Pancreas (tissue), 10 donors: ENCODE measurements at places on chromosomes 7 and 10.

DNA sequence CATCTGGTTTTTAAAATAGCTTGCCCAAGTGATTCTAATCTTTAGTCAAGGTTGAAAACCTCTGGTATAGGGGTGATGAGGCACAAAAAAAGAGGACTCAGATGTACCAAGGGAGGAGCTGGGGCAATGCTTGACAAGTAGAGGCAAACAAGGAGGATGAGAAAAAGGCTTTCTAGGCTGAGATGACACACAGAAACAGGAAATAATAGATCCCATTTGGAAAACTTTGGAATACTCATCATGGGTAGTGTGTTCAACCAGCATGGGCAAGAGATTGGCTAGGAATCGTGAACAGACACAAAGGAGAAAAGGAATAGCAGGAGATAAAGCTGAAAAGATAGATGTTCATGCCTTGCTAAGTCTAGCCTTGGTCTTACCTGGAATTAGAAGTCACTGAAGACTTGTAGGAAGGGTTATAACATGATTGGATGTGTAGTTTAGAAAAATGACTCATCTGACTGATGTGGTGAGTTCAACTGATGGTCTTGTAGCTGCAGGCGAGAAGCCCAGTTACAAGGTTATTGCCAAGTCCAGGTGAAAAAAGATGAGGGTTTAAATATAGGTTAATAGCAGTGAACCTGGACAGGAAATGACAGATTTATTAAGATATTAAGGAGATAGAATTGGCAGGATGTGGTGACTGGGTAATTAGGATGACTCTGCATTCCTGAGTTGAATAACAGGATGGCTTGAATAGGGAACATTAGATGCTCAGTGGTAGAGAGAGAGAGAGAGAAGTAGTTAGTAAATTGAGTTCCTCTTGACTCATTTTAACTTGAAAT is 214.0 kb upstream of the LRGUK start:
- no peak for DNase-seq

DNA sequence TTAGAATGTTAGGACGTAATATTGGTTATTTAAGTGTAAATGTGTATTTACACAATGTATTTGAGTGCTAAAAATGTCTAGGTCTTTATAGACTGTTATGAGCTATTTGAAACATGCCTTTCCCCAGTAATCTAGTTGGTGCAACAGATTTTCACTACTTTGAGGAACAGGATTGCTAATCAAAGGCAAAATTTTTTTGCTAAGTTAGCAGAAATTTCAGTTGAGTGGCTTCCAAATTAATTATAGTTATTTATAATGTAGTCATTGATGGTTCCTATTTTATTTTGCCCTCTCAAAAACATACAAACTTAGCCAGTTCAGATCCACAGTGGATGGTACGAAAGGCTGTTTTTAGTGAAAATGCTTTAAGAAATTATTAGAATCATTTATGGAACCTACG is 78.7 kb upstream of the LYZL2 start:
- DNase-seq, result no peak

GRCh38 chr10:95335933-95336699 is 45.3 kb upstream of the PDLIM1 start:
- DNase-seq, result no peak

- DNase-seq, result no peak
Observed at GRCh38 chr7:40880581-40880980, 745.8 kb downstream of the SUGCT start.

DNA sequence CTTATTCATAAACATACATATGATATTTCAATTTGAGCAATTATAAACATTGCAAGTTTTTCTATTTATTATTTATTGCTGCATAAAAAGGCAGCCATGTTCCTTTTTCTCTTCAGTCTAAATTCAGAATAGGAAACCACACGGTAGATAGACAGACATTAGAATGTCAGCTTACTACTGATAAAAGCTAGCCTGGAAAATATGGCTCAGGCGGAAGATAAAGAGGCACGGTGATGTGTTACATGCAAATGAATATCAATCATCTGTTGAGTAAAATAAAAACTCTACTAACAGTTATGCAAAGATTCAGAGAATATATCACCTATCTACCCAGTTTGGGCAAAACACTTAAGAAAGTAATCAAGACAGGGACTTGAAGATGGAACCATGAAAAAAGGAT is 73.5 kb upstream of the PDSS1 start:
- no peak for DNase-seq

DNA sequence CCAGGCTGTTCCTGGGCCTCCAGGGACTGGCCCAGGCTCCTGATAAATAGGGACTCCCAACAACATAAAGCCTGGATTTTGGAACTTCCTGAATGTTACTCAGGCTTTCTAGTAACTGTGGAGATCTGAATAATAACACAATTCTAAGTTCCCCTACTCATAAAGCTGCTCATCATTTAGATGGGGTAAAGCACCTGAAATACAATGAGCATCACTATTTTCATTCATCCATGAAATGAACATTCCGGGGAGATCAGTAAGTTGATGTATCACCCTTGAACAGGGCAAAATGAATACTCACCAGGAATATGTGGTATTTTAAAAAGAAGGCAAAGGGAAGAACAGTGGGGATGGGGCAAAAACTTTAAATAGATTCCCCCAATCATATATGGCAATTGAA is 48.3 kb upstream of the ATRNL1 start:
- DNase-seq, result no peak

- DNase-seq, result no peak
Observed at GRCh38 chr10:79139124-79139835, 70.5 kb downstream of the ZMIZ1 start.

DNA sequence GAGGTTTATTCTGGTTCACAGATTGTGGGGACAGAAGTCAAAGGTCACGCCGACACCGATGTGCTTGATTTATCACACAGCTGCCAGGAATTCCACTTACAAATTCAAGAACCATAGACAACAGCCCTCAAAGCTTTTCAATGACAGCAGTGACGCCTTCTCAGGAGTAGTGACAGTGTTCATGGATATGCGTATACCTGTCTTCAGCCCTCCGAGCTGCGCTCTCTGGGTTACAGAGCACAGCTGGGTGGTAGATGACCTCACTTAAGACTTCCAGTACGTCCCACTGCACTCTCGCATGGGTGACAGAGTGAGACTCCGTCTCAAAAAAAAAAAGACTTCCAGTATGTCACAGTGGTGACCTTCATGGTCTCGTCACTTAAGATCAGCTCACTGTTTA is 108.5 kb downstream of the TCERG1L start:
- no peak for DNase-seq

GRCh38 chr10:99534939-99535763 is 2.4 kb downstream of the NKX2-3 start:
- DNase-seq, result no peak

- DNase-seq, result no peak
Observed at GRCh38 chr7:122528879-122529481, 169.9 kb downstream of the RNF133 start.

GRCh38 chr7:133529861-133530260 is 277.0 kb downstream of the EXOC4 start:
- no peak for DNase-seq

DNA sequence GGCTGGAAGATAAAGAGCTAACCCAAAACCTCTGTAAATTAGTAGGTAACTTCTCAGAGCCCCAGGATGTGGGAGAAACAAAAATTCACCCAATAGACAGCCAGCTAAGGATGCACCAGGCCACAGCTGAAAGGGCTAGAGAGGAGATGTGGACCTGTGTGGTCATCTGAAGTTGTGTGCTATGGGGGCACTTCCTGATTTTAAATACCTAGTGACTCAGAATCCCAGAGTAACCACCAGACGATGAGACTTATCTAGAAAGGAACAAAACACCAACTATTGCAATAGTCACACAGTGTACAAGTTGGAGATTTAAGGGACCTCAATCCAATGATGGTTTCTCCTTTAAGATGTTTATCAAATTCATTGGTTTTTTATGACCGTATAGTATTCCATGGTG is 408.3 kb upstream of the ANKRD30A start:
- DNase-seq, result no peak

- DNase-seq, result no peak
Observed at GRCh38 chr7:74449809-74450397, 3.8 kb upstream of the GTF2IRD1 start.

DNA sequence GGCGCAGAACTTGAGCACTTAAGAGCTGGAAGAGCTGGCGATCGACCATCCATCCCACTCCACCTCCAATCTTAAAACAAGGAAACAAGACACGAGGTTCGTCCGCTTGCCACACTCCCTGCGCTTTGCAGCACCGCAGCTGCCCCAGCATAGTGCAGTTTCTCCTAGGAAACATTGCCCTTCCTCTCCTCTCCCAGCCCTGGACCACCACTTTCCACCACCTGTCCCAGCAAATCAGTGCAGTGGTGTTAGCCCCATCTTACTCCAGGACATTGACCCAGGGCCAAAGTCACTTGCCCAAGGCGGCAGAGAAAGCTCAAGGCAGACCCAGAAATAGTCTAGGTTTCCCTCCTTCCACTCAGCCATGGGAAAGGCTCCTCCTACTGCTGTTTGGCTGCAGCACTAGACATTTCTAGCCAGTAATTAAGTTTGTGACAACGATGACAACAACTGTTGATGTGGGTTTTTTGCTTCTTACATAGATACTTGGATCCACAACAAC is 1.5 kb upstream of the PARD3 start:
- DNase-seq, result no peak

DNA sequence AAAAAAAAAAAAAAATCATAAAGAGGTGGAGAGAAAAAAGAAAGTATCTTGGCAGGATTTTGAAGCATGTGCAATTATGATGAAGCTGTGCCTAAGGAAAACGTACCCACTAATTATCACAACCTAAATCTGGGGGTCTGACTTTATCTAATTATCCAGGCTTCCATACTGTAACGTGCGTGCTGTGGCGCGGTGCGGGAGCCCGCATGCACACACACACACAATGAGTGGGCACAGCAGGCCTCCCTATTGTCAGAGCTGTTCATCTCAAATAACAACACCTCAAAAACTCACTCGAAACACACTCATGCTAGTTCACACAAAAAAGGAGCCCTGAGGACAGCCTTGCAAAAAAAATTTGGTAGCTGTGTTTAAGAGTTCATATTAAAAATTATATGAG is 31.9 kb downstream of the BEND7 start:
- DNase-seq, result no peak

GRCh38 chr10:128568041-128568440 is 441.8 kb upstream of the MKI67 start:
- no peak for DNase-seq

- DNase-seq, result no peak
Observed at GRCh38 chr10:18620856-18621255, 30.5 kb downstream of the NSUN6 start.

GRCh38 chr10:95600158-95600557 is 39.0 kb upstream of the SORBS1 start:
- DNase-seq, result no peak

DNA sequence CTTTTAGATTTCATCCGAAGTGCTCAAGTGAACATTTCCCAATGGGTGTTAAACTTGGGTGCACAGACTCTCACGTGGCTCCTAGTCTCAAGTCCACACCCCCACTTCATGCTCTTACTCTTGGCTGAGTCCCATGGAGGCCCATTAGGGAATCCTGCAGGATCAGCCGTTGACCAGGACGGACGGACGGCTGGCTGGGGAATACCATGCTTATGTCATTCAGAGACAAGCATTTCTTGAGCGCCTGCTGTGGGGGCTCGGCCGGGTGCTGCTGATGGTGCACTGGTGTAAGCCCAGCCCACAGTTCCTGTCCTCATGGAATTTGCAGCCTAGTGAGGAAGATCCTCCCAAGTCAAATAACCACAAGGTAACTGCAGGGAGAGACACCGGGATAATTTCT is 44.7 kb downstream of the PITRM1 start:
- DNase-seq, result no peak

DNA sequence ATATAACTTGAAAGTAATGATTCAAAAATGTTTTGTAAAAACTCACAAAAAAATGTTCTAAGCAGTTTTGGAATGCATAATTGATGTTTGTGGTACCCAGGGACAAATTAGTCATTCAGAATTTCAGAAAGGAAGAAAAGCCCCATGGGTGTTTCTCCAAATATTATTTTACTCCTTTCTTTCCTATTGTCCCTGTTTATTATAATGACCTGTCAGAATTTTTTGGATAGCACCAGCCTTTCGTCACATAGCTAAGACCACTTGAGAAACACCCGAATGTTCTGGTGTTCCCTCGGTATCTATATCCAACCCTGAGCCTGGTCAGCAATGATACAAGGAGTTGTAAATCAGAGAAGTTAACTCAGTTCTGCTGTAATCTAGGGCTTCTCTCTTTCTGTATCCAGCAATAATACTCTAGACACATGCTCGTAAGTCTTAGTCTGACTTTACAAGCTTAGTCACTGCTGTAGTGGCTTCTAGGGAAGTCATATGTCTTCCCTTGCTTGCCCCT is 64.8 kb upstream of the MEOX2 start:
- no peak for DNase-seq

- DNase-seq, result no peak
Observed at GRCh38 chr10:16965740-16966447, 148.7 kb upstream of the RSU1 start.

DNA sequence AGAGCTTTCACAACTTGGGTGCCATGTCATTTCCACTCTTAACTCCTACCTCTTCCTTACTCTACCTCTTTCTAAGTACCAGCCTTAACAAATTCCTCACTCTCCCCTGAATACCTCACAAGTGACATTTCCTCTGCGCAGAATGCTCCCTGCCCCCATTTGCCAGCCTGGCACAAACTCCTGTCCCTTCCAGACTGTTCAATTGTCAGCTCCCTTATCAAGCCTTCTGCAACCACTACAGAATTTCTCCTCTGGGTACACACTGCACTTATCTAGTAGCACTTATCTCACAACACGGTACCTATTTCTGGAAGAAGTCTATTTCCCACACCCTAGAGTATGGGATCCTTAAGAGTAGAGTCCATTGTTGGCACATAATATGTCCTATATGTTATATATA is 39.1 kb upstream of the ANAPC16 start:
- DNase-seq, result no peak
